Right lung (tissue), 10 donors: ENCODE measurements at places on chromosomes 2 and 18.

DNA sequence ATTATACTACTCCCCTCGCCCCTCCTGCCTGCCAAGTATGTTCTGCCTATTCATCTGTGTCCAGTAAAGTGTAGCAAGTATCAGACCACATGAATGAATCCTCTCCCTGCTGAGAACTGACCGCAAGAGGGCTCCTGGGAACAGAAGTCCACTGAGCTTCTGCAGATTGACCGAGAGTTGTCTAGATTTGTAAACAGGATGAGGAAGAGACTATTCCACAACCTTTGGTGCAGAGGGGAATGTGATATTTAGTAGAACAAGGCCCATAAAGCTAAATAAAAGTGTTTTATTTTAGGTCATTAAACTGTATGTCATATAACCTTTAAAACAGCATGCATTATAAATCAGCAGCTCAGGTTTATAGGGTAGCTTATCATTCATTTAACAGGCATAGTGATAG, 377.0 kb downstream of the DCC start:
- peak; percentile 17 for DNase-seq

DNA sequence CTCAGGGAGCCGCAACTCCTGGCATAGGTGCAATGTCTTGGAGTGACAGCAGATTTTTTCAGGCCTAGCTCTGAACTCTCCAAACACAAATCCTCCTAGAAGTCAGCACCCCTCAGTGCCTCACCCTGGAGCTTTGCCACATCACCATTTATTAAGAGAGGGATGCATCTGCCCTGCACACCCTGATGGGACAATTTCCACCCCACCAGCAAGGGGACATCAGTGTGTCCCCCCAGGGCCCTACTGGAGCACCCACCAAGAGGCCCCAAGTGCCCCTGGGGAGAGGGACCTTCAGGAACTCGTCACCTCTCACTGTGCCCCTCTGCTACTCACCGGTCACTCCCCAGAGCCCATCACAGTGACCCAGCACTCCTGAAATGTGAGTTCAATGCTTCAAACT, 144.7 kb downstream of the NDUFA10 start:
- no peak for DNase-seq

GRCh38 chr18:44229693-44230108, 451.0 kb upstream of the SETBP1 start:
- peak; percentile 49 for DNase-seq

DNA sequence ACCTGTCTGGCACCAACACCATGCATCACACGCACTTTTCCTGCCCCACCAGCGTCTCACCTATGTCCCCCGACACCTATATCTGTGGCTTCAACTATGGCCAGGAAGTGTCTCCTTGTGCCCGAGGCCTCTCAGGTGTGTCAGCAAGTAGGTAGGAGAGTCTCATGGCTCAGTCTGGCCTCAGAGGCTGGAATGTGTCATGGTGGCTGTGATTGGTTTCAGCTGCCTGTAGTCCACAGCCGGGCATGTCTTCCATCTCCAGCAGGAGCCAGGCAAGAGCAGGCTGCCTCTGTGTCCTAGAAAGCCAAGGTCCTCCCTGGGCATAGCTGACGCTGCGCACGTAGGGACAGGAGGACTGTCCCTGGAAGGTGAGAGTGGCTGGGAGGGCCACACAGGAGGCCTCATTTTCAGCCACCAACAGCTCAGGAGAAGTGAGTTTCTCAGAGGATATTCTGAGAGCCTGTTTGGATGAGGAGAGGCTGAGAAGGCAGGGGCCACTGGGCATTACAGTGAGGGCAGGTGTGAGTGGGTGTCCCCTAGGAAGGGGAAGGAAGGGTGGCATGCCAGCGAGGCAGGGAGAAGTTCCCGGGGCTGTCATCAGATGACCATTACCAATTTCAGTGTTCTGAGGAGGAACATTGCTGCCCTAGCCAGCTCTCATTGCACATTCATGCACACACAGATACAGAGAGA, 47.2 kb downstream of the SDC1 start:
- DNase-seq, result no peak
